ENCODE measurements at places on chromosomes 11 and 22. TPM values are rescaled to one million over a fixed set of nuclear protein-coding genes. Genes with fewer than 3 reads are reported as not detected.

GRCh38 chr11:45171550-45171949 lies 25.1 kb downstream of the PRDM11 start:
- no peaks in the 10 kb centered on the region for H3K27me3 ChIP-seq
- H3K36me3 ChIP-seq, result no peaks in the 10 kb centered on the region
- no peak for DNase-seq
- no peak overlapping the region for H3K4me3 ChIP-seq
- H3K27ac ChIP-seq, result no peak overlapping the region
- H3K4me1 ChIP-seq, result peaks cover 3% of the 10 kb centered on the region

DNA sequence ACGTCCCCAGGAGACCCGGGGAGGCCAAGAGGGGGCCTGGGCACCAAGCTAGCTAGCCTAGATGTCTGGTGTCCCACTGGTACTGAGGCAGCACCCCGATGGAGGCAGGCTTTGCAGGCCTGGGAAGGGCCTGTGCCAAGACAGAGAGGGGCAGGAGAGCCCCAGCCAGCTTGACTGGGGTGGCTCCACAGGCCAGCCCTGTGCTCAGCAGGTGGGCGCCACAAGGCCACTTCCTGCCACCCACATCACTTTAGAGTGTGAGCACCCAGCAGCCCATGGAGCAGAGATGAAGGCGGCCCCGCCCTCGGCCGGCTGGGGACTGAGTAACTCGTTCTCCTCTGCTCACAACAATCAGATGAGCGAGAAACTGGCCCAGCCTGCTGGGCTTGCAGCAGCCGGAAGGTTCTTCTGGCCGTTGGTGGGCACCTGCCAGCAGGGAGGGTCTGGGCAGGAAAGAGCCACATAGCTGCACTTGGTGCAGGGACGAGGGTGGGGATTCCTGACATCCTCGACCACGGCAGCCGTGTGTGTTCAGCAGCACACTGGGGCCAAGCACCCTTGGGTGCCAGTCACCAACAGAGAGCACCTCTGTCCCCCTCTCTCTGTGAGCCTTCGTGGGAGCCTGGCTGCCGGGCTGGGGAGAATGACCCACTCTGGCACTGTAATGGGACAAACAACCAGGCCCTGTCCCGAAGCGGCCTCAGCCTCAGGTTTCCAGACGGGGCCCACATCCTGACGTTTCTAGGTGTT lies 7.6 kb downstream of the OSBPL5 start:
- no peaks in the 10 kb centered on the region for H3K36me3 ChIP-seq
- no peak overlapping the region for H3K27ac ChIP-seq
- peaks cover 17% of the 10 kb centered on the region for H3K27me3 ChIP-seq
- no peak for DNase-seq
- H3K4me3 ChIP-seq, result no peak overlapping the region
- peaks cover 2% of the 10 kb centered on the region for H3K4me1 ChIP-seq

- peaks cover 6% of the 10 kb centered on the region for H3K36me3 ChIP-seq
- H3K4me1 ChIP-seq, result no peaks in the 10 kb centered on the region
- H3K27ac ChIP-seq, result no peak overlapping the region
These were observed 1.7 kb upstream of the THRSP start for GRCh38 chr11:78061921-78062311.

- no peak for DNase-seq
- no peak overlapping the region for H3K27ac ChIP-seq
- H3K4me3 ChIP-seq, result no peak overlapping the region
- H3K36me3 ChIP-seq, result peaks cover 5% of the 10 kb centered on the region
- H3K27me3 ChIP-seq, result no peaks in the 10 kb centered on the region
These were observed 12.7 kb upstream of the TSGA10IP start for GRCh38 chr11:65932558-65932919.

GRCh38 chr11:75014129-75014528 lies 25.4 kb downstream of the NEU3 start:
- no peaks in the 10 kb centered on the region for H3K4me1 ChIP-seq
- no peak overlapping the region for H3K27ac ChIP-seq

GRCh38 chr11:68806931-68807844 lies 34.5 kb downstream of the CPT1A start:
- H3K27me3 ChIP-seq, result no peaks in the 10 kb centered on the region
- no peak overlapping the region for H3K27ac ChIP-seq
- H3K4me3 ChIP-seq, result no peak overlapping the region
- DNase-seq, result no peak
- H3K4me1 ChIP-seq, result no peaks in the 10 kb centered on the region

DNA sequence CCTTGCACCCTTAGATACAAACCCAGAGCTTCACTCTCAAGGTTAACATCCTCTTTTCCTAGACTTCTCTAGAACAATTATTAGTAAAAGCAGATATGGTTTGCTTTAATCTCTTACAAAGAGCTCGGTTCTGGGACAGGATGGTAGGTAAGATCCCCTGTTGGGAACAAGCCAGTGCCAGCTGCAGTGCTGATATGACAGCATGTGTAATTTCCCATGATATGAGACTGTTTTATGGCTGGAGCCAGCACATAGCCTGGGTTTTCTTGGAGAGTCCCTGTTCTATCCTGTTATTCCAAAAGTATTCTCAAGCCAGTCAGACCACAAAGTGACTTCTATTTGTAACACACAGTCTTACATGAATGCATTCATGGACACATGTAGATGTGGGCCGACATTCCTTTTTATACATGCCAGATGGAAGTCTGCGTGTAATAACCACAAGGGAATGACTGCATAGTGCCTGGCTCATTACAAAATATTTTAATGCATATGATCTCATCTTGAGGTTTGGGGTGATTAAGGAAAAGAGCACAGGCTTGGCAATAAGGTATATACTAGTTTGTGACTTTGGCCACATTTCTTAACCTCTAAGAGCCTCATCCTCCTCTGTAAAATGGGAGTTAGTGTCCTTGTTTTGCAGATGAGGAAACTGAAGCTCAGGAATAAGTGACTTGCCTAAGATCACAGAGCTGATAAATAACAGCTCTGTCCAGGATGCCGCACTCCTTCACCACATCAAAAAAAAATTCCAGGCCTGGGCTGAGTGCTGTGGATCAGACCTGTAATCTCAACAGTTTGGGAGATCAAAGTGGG lies 21.8 kb downstream of the CLMP start:
- H3K4me1 ChIP-seq, result peaks cover 6% of the 10 kb centered on the region
- peaks cover 4% of the 10 kb centered on the region for H3K27me3 ChIP-seq
- no peak overlapping the region for H3K27ac ChIP-seq
- no peaks in the 10 kb centered on the region for H3K36me3 ChIP-seq

DNA sequence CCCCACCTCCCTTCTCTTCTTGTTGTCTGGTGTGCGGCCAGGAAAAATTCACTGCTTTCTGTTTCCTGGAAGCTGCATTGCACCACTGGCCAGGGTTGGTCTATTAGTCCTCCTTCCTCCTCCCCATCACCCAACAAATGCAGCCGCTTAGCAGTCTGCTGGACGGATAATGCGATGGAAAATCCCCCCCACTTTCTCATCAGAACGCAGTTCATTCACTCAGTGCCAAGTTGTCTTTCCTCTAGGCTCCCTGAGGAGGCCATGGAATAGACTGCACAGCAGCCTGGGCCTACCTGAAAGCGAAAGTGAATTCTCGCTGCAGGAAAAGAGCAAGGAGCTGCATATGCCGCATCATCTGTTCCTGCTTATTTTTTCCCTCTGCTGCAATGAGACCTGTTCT lies 513.6 kb downstream of the METTL15 start:
- no peak for DNase-seq
- H3K27ac ChIP-seq, result no peak overlapping the region
- H3K27me3 ChIP-seq, result no peaks in the 10 kb centered on the region
- H3K4me3 ChIP-seq, result no peak overlapping the region
- H3K4me1 ChIP-seq, result no peaks in the 10 kb centered on the region

- H3K4me1 ChIP-seq, result no peaks in the 10 kb centered on the region
- H3K27me3 ChIP-seq, result peaks cover 18% of the 10 kb centered on the region
- DNase-seq, result no peak
- H3K4me3 ChIP-seq, result no peak overlapping the region
- no peak overlapping the region for H3K27ac ChIP-seq
- H3K36me3 ChIP-seq, result no peaks in the 10 kb centered on the region
These were observed 47.5 kb upstream of the GALNT18 start for GRCh38 chr11:11669233-11669846.

- H3K27me3 ChIP-seq, result no peaks in the 10 kb centered on the region
- no peak for DNase-seq
- H3K4me3 ChIP-seq, result no peak overlapping the region
- H3K36me3 ChIP-seq, result no peaks in the 10 kb centered on the region
- no peaks in the 10 kb centered on the region for H3K4me1 ChIP-seq
These were observed 61.5 kb upstream of the GRIA4 start for GRCh38 chr11:105548359-105548758.

- no peak overlapping the region for H3K27ac ChIP-seq
- H3K4me3 ChIP-seq, result no peak overlapping the region
- H3K4me1 ChIP-seq, result peaks cover 7% of the 10 kb centered on the region
- DNase-seq, result no peak
These were observed 4.9 kb upstream of the TAGLN start for GRCh38 chr11:117194267-117194666.

- no peak for DNase-seq
- H3K4me1 ChIP-seq, result no peaks in the 10 kb centered on the region
- no peak overlapping the region for H3K27ac ChIP-seq
These were observed 1.0 kb downstream of the POU2AF3 start for GRCh38 chr11:111299101-111300026.

PIWIL4 gene
- total RNA-seq, result 0.55 TPM

SCGB1D2 gene
- not detected for total RNA-seq

GRIA4 gene
- not detected for total RNA-seq

TMEM151A gene
- total RNA-seq, result not detected

PLEKHB1 gene
- total RNA-seq, result 13.6 TPM

CACNA1I gene
- total RNA-seq, result 8.4 TPM

RASL10A gene
- 0.92 TPM for total RNA-seq

CSF2RB gene
- 0.67 TPM for total RNA-seq

ZFP91 gene
- 60.9 TPM for total RNA-seq

EHBP1L1 gene
- 96.7 TPM for total RNA-seq

Measured in activated CD4-positive, alpha-beta T cell treated with anti-CD3 and anti-CD28 coated beads, Interleukin-2, amount 10 ng/mL, durations not matched to agents 7 days and 5 days (primary cell).